CD4-positive, alpha-beta T cell treated with Interleukin-6 for 4 hours (primary cell): ENCODE measurements at places on chromosomes 6 and 20.

- DNase-seq = no peak
Observed at GRCh38 chr6:36273067-36273466, 3.2 kb downstream of the PNPLA1 start.

DNA sequence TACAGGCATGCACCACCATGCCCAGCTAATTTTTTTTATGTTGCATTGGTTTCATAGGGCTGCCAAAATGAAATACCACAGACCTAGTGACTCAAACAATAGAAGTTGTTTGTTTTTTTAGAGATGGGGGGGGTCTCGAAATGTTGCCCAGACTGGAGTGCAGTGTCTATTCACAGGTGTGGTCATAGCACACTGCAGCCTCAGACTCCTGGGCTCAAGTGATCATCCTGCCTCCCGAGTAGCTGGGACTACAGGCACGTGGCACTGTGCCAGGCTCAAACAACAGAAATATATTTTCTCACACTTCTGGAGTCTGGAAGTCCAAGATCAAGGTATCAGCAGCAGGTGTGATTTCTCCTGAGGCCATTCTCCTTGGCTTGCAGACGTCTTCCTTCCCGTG is 6.6 kb upstream of the SLC16A10 start:
- no peak for DNase-seq

DNA sequence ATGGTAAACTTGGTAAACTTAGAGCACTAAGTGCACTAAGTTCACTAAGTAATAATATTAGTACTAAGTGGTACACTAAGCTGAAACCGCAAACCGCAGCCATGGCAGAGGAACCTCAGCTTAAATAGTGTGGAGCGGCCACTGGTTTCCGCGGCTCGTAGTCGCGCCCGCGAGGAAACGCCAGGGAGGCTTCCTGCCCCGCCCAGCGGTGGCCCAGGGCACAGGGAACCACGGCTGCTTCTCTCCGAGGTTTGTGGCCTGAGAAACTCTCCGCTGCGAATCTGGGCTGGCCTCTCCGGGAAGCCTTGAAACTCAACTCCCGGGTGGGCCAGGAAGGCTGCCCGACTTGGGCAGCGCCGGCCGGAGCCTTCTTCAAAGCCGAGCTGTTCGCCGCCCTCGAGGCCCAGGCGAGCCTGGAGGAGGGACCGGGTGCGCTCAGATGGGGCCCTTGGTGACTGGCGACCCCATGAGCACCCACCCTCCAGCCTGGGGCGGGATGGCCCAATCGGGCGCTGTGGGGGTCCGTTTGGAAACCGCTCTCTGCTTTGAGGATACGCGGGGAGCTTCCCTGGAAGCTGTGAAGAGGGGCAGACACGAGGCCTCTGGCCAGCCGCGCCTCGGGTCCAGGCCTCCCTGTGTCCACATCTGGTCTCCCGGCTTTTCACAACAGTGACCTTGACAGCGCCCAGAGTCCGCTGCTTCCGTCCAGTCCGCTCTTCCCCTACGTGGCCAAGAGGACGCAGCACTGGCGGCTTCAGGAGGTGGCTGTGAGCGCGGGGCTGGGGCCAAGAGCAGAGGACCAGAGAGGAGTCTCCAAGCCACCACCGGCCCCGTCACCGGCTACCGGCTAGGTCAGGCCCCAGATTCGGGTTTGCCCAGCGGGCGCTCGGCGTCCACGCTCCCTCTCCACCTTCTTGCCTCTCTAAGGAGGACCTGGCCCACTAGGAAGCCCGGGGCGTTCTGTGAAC is 25.4 kb upstream of the HLA-E start:
- DNase-seq = peak; percentile 75

- DNase-seq = no peak
Observed at GRCh38 chr20:4225745-4226144, 210.4 kb upstream of the RNF24 start.

DNA sequence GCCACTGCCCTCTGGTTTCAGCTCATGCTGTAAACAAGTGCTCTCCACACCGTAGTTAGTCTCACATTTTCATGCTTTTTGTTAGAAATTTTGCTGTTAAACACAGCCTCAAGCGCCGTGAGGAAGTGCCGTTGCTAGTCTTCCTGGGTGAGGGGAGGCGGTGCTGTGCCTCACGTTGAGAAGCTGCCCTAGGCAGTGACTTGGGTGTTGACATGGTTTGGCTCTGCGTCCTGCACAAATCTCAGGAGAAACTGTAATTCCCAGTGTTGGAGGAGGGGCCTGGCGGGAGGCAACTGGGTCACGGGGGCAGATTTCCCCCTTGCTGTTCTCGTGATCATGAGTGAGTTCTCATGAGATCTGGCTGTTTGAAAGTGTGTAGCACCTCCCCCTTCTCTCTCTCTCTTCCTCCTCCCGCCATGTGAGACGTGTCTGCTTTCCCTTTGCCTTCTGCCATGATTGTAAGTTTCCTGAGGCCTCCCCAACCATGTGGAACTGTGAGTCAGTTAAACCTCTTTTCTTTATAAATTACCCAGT is 95.8 kb downstream of the ERMARD start:
- DNase-seq = no peak

DNA sequence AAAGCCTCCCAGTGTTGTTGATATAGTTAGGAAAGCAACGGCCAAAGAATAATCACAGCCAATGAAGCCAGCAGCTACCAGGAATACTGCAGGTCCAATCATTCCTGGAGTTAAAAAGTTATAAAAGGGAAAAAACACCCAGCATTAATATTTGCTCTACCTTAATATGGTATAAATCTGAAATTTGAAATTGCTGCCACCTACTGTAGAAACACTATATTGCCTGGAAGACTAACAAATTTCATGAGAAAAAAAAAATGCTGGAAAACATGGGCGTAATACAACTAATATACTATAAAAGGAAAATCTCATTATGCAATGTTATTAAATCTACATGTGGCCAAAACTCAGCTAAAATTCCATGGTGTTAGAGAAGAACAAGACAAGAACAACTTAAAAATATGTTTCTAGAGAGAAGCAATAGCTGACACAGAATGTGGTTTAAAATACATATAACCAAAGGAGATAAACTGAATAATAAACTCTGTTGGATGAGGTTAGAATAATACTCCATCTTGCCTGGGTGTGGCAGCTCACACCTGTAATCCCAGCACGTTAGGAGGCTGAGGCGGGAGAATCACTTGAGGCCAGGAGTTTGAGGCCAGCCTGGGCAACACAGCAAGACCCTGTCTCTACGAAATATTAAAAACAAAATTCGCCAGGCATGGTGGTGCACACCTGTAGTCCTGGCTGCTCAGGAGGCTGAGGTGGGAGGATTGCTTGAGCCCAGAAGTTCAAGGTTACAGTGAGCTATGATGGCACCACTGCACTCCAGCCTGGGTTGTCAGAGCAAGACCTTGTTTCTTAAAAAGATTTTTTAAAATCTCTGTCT is 43.1 kb downstream of the SLC17A5 start:
- DNase-seq = no peak

GRCh38 chr6:132218059-132218696 is 183.1 kb downstream of the MOXD1 start:
- no peak for DNase-seq

DNA sequence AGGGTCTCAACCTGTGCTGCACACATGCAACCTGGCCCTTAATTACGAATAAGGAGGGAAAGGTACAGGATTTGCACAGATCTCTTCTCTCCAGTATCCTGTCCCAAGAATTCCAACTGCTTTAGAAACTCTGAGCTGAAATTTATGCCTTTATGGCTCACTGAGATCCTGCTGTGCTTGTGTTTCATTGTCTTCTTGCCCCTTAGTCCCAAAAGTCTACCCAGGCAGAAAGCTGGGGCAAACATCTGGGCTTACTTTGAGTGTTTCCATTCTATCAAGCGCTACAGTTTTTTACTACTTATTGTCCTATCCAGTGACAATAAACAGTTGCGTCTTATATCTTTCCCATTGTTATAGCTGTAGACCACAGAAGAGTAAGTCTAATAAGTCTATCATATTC is 99.7 kb downstream of the LIN28B start:
- no peak for DNase-seq

GRCh38 chr6:15331143-15331542 is 85.3 kb downstream of the JARID2 start:
- no peak for DNase-seq

DNA sequence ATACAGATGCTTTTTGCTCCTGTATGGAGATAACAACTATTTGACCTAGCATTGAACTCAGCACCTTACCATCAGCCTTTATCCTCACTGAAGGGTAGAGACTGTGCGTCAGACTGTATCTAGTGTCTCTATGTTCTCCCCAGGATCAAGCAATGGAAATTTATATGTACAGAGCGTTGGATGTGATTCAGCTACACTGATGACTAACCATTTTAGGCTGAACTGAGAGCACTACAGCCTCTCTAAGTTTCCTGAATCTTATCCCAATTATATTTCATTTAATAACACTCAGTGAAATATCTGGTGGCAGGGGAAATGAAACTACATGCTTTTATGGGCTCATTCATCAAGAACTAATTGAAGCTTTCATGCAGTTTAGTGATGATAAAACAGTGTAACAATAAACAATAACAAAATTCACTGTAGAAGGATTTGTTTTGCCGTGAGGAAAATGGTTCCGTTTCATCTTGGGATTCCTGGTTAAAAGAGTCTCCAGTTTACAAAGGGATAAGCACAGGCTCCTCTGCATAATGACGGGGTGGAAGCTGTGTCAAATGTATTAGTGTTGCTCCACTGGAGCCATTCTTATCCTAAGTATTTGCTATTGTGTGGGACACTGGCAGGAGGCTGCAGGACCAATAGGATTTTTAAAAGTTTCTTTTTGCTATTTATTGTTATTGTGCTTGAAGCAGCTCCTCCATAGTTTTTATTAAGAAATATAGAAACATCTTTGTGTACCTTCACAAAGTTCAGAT is 567.6 kb upstream of the MMS22L start:
- no peak for DNase-seq

DNA sequence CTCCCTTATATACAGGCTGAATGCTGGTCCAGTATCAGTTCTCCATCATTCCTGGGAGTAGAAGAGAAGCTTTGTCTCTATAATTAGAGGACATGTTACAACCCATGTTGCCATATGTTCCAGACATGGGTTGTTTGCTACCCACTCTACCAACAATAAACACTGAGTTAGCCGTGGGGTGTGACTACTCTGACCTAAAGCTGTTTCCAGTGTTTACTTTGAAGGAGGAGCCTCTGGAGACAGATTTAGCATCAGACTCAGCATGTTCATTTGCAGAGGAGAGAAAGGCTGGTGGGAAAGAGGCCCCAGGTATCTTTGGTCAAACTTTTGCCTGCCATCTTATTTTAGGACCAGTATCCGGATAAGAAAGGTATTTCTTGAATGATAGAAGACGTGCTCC is 157.9 kb upstream of the SNX9 start:
- DNase-seq = no peak

DNA sequence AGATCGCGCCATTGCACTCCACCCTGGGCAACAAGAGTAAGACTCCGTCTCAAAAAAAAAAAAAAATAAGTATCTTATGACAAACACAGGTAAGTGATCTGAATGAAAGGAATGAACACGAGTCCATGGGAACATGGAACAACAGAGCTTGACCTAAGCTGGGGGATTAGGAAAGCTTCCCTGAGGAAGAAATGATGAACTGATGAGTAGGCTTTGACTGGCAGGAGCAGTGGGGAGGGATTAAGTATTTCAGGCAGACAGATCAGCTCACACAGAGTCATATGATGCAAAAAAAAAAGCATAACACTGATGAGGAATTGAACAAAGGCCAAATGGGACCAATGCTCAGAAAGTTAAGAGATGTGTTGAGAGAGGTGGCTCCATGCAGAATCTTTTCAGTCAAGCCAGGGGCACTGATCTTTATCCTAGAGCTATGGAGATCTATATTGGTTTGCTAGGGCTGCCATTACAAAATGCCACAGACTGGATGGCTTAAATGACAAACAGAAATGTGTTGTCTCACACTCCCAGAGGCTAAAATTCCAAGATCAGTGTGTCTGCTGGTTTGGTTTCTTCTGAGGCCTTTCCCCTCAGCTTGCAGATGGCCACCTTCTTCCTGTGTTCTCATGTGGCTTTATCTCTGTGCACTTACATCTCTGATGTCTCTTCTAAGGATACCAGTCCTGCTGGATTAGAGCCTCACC is 85.6 kb downstream of the ANKRD6 start:
- no peak for DNase-seq

DNA sequence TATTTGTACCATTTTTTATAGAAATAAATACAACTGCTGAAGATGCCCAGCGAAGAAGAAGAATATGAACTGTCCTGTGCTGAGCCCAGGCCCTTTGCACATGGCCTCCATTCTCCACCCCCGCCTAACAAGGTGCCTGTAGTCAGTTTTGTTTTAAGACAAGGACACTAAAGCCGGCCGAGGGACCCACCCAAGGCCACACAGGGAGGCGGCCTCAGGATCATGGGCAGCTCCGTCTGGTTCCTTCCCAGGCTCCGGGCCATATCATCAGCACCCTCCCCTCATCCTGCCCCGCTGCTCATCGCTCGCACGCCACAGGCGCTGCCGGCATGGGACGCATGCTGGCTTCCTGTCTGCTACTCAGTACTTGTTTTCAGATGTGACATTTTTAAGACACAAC is 21.3 kb downstream of the PSMG4 start:
- no peak for DNase-seq

DNA sequence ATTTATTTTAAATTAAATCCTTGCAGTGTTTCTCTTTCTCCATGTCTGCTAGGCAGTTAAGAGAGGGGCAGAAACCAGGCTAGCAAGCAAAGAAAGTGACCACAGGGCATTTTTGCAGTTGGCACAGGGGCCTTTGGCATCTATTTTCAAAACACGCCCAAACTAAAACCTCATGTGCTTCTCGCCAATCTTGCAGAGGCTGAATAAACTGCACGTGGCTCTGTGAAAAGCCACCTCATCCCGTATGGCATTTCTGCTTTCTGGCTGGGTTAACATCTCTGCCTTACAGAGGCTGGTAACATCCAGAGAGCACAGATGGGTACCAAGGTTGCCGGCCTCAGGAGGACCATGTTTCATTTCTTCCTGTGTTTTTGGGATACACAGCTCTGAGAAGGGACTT is 54.6 kb downstream of the GJA10 start:
- DNase-seq = no peak

DNA sequence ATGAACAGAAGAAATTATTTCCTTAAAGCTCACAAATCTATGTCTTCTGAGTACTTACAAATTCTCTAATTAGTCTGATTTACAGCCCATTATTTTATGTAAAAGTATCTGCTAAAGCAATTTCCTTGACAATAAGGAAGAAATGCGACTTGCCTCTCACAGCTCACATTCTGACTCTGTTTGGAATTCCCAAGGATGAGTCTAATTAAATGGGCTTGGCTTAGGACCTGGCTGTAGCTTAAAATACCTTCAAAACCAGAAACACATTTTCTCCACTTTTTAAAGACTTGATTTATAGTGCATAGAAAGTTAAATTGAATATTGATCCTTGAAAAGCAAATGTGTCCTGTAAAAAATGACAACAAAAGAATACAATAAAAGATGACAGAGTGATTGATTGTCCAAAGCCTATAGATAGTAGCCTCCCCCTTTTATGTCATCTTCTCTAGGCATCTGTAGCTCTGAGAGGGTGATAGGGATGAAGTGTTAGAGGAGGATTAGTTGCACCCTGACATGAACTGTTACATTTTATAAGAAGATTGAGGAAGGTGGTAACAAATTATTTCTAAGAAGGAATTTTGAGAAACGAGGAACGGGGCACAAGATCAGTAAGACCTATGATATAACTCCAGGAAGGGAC is 118.9 kb downstream of the MACROD2 start:
- DNase-seq = no peak
